ENCODE measurements at places on chromosomes 11 and 22.
A peak's percentile ranks its signal among the peaks of the same experiment; 100 is the strongest.

DNA sequence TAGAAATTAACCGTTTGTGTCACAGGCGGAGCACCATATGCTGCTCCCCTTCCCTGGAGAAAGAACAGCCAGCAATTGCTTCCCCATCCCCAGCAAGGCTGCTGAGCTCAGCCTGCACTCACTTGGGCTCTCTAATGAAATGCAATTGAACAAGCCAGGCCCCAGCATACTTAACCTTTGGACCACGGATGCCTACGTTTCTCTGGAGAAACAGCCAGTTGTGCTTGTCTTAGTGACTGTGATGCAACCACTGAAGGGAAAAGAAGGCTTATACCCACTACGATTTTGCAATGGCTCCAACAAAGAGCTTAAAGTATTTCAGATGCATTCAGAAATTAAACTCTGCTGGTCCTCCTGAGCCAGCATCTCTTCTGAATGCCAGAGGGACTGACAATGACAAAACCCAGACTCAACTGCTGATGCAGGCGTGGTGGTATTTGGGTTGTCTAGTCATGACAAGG lies 51.3 kb upstream of the SESN3 start:
- DNase-seq, result peak; percentile 22

DNA sequence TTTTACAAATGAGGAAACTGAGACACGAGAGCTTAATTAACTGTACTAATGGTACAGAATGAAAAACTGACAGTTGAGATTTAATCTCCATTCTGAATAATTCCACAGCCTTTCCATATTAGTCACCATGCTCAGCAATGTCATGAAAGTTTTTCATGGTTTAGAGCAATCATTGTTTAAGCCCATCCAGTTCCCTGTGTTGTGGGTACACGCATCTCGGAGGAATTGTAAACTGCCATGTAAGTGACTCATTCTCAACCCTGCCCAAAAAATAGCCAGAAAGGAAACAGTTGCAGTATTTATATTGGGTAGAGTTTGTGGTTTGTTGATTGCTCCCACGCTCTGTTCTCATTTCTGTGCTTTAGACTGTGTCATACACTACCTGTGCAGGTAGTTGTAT lies 1790.8 kb downstream of the LRRC4C start:
- no peak for DNase-seq

DNA sequence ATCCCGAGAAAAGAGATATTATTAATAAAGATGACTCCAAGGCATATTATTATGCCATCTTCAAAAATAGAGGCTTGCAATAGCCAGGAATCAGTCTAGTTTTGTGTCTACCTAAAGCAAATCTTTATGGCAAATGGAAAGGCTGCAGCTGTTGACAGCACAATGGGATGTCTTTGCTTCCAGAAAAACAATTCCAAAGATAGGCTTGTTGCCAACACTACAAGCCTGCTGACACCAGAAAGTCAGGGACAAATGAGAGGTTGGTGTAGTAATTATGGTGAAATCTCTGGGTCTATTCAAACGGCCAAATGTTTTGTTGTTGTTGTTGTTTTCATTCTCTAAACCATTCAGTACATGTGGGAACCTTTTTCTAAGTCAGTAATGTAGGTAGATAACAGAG lies 101.8 kb downstream of the LUZP2 start:
- no peak for DNase-seq

DNA sequence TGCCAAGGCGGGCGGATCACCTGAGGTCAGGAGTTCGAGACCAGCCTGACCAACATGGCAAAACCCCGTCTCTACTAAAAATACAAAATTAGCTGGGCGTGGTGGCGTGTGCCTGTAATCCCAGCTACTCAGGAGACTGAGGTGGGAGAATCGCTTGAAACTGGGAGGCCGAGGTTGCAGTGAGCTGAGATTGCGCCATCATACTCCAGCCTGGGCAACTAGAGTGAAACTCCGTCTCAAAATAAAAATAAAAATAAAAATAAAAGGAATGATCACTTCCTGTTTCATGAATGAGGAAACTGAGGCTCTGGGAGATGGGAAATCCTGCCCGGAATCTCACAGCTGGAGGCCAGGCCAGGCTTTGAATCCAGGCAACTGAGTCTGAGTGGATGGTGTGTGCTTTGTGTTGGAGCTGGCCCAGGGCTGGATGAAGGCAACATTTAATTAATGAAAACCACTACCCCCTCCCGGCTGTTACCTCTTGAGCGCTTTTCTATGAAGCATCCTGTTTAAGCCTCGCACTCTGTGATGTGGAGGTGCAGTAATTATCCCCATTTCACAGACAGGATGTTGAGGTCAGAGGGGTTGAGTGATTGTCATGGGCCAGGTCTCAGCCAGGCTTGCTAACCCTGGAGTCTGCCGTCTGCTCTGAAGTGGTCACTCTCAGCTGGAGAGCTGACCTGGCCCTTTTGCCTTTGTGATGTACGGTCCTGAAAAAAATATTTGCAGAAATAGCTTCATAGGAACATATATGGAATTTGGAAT lies 27.8 kb downstream of the LRP5 start:
- DNase-seq, result no peak

GRCh38 chr11:37450613-37451012 lies 852.6 kb upstream of the RAG2 start:
- DNase-seq, result no peak

- peak; percentile 78 for DNase-seq
These were observed 16.6 kb downstream of the RTN4RL2 start for GRCh38 chr11:57476757-57477506.

GRCh38 chr22:33553493-33553892 lies 366.8 kb downstream of the LARGE1 start:
- DNase-seq, result no peak

DNA sequence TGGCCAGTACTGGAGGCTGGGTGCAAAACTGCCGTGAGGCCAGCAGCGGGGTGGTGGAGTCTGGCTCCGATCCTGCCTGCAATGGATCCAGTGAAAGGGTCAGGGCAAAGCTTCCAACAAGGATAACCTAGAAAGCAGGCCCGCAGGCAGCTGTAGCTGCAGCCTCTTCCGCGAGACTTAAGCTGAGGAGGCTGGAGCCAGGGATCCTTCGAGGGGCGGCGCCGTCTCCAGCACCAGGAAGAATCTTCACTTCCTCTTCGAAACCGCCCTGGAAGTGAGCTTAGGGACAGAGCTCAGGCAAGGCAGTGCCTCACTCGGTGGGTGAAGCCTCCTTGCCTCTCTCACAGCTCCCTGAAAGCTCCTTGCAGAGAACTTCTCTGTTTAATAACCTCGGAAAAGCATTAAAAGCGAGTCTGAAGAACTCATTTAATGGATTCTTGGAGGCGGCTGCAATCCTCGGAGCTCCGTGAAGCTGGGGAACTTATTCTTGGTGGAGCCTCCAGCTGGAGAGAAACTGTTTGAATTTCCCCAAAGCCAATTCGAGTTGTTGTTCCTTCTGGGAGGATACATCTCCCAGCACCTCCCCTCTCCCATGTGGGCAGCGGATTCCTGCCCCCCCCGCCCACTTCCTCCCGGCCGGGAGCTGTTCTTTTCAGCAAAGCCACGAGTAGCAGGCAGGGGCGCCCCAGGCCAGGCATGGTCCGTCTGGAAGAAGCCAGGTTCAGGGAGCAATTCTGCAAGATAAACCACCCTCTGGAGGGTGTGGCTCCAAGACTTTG lies 169.9 kb downstream of the CTTN start:
- peak; percentile 93 for DNase-seq

GRCh38 chr22:21803811-21804249 lies 63.6 kb downstream of the MAPK1 start:
- no peak for DNase-seq

DNA sequence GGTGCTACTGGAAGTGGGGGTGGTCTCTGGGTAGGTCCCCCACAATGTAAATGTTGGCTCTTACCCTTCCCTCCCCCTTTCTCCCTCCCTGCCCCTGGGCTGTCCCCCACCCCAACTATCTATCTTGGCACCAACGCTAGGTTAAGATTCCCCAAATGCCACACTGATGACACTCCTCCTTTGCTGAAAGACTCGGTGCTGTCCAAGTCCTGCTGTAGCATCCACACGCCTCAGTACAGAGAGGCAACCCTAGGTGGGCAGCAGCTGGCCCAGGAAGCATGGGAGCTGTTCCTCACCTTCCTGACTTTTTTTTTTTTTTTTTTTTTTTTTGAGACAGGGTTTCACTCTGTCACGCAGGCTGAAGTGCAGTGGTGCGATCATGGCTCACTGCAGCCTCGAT lies 3.4 kb upstream of the KCTD17 start:
- DNase-seq, result no peak

DNA sequence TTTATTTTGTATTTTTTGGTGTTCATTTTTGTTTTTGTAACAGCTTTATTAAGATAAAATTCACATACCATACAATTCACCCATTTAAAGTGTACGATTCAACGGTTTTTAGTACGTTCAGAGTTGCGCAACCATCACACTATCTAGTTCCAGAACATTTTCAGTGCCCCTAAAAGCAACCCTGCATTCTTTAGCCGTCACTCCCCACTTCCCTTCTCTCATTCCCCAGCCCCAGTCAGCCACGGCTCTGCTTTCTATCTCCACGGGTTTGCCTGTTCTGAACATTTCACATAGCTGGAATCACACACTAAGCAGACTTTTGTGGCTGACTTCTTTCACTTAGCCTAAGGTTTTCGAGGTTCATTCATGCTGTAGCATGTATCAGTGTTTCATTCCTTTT lies 9.6 kb upstream of the KCNQ1OT1 start:
- DNase-seq, result no peak

DNA sequence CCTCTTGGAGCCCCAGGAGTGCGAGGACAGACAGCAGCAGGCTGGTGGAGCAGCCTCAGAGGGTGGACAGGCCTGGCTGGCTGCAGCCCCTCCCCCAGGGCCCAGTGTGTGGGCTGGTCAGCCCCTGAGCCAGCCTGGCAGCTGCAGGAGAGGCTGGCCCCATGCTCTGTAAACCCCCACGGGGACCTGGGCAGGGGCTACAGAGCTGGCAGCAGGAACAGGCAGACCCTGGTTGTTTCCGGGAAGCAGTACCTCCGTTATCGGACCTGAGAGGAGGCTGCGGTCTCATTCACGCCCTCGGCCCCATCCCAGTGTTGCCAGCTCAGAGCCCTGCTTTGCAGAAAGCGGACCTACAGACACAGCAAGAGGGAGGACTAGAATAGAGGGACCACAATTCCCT lies 38.5 kb upstream of the COMT start:
- peak; percentile 60 for DNase-seq

- DNase-seq, result no peak
These were observed 15.2 kb upstream of the NUP160 start for GRCh38 chr11:47863189-47863897.

DNA sequence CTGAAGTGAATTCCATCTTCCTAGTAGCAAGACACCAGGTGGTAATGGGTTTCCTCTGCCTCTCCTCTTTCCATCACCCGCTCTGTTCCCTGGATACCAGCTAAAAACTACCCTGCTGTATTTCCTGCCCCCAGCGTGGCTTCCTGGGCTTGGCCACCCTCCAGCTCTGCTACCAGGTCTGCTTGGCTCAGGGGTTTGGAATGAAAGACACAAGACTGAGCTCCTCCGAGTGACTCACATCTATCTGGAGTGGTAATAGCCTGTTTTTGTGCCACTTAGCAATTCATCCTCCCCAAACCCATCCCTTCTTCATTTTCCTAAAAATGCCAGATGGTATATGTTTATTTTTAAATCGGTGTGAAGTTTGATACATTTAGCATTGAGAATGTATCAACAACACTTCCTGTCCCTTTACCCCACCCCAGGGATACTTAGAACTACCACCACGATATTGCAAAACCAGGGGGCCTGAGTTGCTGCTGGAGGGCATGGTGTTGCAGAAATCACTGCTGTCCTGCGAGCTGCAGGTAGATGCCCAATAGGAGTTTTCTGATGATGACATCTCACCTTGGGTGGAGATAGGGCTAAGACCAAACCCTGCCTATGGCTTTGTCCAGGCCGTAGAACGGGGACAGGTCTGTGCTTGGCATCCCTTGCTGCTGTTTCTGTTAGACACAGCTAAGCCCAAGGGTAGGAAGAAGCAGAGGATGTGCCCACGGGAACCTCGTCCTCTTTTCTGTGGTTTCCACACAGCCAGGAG lies 7.5 kb upstream of the MICAL3 start:
- no peak for DNase-seq

DNA sequence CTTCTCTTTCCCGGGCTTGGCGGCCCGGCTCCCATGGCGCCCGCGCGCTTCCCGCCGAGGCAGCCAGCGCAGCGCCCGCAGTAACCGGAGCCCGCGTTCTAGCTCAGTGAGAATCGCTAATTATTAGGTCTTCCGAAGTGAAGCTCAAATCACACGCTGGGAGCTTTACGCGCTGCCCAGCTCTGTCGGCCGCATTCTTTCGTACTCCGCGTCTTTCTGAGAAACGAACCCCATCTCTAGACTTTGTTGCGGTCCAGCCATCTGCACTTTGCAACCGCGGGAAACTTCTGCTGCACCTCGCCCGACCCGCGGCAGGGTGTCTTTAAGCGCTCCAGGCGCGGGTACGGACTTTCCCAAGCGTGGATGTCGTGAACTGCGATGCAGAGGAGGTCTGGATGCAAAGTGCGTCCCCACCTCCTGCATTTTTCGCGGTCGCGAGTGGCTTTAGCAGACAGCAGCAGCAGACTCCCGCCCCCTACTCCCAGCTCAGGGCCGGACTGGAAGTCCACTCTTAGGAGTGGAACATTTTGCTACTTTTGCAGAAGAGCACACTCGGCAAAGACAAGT lies 6.0 kb upstream of the PAX6 start:
- DNase-seq, result no peak

DNA sequence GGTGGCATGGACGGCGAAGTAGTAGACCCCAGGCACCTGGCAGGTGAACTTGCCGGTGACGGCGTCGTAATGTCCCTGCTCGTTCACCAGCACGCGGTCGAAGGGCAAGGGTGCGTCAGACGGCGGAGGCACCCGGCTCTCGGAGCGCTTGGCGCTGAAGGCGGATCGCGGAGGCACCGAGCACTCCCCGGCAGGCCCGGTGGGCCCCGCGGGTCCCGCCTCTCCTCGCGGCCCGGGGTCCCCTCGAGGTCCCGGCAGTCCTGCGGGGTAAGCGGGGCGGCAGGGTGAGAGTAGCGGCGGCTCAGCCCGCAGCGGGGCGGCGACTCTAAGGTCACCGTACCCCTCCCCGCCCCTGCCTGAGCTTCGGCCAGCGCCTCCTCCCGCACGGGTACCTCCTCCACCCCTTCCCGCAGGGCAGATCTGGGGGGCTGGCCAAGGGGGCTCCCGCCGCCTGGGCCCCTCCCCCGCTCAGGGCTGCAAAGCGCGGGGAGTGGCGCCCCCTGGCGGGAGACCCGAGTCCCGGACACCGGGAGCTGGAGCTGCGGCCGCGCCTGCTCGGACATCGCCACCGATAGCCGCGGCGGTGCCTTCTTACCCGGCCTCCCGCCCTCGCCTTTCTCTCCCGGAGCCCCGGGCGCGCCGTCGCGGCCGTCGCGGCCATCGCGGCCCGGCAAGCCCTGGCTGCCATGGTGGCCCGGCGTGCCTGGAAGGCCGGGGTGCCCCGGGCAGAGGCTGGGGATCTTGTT lies 921 bp downstream of the C1QTNF5 start:
- peak; percentile 89 for DNase-seq

DNA sequence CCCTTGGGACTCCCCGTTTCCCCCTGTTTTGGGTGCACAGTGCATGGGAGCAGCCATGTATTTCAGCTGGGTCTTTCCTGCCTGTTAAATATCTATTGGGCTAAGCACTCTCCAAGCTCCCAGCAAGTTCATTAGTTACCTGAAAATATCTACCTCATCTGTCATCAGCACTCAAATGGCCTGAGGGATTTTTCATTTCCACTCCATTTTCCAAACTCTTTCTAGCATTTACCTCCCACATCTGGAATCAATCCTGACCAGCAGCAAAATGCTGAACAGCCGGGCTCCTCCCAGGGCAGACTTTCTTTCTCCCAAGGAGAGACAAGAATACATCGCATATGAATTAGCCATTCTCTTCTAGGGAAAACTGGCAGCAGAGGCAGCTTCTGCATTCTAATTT lies 273.5 kb upstream of the MPPED2 start:
- DNase-seq, result no peak

- DNase-seq, result no peak
These were observed 35.1 kb downstream of the ARHGAP1 start for GRCh38 chr11:46665356-46665755.
